Right ventricle myocardium superior (tissue), 1 donor: ENCODE measurements at places on chromosomes 16 and 17.

DNA sequence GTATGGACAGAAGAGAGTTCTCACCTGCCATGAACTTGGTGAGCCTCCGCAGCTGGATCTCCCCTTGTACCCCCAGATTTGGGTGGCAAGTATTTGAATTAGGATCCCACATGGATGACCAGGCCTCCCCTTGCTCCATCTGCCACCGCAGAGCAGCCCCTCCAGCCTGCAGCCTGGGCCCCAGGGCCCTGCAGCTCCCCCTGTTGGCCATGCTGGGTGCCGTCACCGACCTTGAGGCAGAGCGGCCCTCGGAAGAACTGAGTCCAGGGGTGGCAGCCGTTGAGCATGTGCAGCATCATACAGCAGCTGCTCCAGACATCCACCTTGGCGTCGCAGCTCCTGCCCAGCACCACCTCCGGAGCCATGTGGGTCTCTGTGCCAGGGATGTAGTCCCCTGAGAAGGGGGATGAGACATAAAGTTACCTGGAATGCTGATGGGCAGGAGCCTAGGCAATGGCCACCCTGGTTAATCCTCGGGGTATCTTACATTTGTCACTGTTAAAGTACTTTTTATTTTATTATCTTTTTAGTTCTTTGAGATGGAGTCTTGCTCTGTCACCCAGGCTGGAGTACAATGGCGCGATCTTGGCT lies 9.0 kb upstream of the SPATA32 start:
- no peak for DNase-seq

DNA sequence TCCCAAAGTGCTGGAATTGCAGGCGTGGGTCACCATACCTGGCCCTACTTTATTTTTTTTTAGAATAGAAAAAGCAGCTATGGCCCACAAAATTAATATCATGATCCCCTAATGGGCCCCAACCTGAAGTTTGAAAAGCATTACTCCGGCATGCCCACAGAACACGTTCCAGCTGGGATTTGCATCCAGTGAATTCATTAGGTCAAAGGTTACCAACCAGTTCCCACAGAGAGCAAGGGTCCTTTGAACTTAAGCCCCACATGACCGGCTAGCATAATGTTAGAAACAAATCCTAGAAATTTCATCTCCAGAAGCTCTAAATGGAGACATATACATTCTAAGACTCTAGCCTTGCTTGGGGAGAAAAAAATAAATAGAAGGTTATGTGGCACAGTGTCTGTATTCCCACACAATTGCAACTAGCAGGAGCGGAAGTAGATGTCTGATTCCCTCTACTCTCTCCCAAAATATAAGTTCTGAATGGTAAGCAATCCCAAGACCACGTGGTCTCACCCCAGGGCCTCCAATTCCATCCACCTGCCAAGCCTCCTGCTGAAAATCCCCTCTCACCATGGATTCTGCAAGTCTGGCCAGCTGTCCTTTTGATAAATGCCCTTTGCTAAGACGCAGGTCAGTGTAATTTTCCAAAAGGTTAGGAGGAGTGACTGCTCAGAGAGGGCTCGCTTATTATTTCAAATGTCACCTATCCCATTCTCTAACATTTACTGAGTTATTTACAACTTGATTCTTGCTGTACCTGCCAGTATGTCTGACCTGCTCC lies 395.8 kb downstream of the NPIPA8 start:
- DNase-seq = no peak

DNA sequence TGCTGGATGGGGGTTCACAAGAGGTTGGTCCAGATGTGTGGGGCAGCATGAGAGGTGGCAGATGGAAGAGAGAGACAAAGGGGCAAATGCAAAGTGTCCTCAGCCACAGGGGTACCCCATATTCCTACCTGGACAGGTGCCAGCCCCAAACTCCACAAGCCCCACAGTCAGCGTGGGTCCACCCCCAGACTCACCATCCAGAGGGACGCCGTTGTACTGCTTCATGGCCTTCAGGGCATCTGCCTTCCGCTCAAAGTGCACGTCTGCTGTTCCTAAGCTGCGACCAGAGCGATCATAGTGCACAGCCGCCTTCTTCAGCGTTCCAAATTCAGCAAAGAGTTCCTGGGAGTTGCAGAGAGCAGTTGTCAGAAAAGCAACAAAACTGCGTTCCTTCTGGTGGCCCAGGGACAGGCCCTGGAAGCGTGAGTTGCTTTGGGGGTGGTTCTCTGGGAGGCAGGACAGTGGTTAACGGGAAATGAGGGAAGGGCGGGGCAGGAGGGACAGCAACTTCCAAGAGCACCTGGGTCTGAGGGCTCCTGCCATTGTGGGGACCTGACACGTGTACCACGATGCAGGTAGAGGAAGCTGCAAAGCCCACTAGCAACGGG lies 2.3 kb downstream of the ALYREF start:
- DNase-seq = no peak

DNA sequence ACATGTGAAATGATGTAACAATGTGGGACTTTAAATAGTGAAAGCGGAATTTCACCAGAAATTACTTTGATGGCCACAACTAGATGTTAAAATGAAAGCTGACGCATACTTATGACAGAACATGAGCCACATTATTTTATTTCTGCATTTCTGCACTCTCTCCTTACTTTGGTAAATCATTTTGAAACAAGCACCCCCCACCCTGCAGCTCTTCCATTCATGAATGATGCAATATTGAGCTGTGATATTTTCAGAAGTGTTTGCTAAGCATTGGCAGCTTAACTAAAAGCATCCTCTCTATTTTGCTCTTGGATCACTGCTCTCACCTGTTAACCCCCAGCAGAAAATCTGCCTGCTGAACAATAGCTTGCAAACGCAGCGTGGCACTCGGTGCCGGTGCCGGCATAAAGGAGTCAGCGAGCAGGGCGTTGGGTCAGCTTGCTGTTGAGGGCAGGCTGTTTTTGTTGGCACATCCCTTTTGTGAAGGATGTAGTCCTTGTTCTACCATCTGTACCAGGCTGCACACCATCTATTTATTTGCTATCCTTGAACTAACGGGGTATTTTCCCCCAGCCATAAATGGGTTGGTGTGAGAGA lies 30.8 kb upstream of the CBLN1 start:
- no peak for DNase-seq

GRCh38 chr17:2239882-2240430 lies 63.6 kb downstream of the SMG6 start:
- DNase-seq = peak; percentile 60

DNA sequence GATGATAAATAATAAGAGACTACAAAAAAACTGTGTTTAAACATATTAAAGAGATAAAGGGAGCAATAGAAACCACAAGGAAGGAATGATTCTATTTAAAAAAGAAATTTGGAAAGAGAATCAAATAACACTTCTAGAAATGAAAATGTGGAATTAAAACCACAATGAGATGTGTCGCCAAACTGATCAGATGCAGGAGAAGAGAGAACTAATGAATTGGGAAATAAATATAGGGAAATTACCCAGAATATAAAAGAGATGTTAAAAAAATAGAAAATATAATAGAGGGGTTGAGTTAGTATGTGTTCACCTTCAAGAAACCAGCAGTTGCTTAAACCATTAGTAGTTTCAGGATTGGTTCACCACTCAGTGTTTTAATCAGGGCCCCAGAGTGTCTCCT lies 48.7 kb upstream of the ADORA2B start:
- DNase-seq = no peak

- peak; percentile 79 for DNase-seq
These were observed 104.0 kb upstream of the CDH5 start for GRCh38 chr16:66262253-66263167.

GRCh38 chr16:27543801-27544200 lies 5.9 kb downstream of the GTF3C1 start:
- no peak for DNase-seq

DNA sequence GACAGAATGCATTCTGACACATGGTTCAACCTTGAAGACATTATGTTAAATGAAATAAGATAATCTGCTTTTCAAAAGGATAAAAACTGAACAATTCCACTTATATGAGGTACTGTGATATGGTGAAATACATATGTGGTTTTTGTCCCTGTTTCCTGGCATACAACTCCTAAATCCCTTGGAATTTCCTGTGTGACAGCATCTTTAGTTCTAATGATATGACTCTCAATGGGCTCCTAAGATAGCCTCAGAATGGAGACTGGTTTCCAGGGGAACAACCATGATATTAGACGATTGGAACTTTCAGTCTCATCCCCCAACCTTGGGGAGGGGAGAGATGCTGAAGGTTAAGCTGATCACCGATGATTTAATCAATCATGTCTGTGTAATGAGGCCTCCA lies 37.7 kb upstream of the PHLPP2 start:
- DNase-seq = no peak

DNA sequence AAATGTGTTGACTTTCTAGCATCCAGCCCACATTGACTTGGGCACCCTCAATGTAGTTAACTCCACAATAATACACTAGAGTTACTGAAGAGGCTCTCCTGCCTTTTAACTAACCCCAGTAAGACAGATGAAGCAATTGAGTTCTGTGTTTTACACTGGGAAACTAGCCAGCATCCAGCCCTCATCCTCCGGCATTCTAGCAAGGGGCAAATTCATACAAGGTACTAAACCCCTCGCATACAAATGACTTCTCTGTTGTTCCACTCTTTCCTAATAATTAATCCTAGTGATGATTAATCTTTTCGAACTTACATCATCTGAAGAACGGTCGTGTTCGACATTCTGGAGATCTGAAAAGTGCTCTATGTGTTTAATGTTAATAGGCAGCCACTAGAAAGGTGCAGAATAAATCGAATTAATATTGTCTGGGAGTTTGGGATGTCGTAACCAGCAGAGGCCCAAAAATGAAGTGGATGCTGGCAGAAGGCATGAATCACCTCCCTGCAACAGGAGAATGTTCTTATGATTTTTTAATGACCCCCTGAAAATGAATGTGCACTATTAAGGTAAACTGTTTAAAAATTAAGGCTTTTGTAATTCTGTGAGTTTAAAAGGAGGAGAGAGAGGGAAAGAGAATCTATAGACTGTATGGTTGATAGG lies 249.4 kb downstream of the SNX29 start:
- no peak for DNase-seq

GRCh38 chr17:39212841-39213480 lies 12.8 kb downstream of the STAC2 start:
- no peak for DNase-seq

- DNase-seq = no peak
These were observed 15.0 kb downstream of the PITPNC1 start for GRCh38 chr17:67392111-67392510.

- no peak for DNase-seq
These were observed 59.0 kb downstream of the ABR start for GRCh38 chr17:1120596-1121441.

GRCh38 chr17:81426393-81427172 lies 31.3 kb downstream of the BAHCC1 start:
- no peak for DNase-seq

- no peak for DNase-seq
These were observed 8.1 kb downstream of the GPRC5B start for GRCh38 chr16:19876501-19877059.

DNA sequence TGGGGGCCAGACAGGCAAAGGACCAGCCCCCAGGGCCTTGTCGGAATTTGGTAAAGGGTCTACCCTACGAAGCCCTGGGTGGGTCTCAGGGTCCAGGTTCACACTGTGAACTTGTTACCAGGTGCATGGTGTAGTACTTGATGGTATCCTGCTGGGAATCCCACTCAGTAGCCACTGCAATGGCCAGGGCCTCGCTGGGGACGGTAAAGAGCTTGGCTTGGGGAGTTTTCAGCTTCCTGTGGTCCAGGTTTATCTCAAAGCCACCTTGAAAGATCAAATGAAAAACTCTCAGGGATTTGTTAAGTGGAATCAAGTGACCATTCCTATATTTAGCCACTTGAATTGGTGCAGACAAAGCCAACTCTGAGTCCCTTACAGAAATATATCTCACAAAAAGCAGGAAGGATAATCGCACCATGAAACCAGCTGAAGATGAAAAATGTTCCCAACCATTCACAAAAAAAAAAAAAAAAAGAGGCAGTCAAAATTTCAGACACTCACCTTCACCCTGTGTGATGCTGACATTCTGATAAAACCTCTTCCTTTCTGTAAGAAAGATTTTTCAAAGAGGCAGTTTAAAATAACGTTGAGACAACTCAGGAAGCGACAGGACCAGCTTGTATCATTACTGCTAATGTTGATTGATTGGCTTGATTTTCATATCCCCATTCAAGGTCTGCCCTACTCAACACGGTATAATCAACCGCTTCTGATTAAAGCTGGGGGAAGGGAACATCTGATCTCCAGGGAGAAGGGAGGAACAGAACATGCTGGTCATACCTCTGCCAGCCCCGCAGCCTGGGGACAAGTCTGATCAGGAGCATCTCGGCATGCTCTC lies 10.6 kb downstream of the ATPAF2 start:
- no peak for DNase-seq

GRCh38 chr16:88973007-88973410 lies 4.0 kb downstream of the CBFA2T3 start:
- DNase-seq = no peak

- DNase-seq = no peak
These were observed 1.7 kb upstream of the AARS1 start for GRCh38 chr16:70290949-70291519.

GRCh38 chr17:11388054-11388453 lies 147.0 kb downstream of the SHISA6 start:
- DNase-seq = no peak

GRCh38 chr17:39695089-39695474 lies 4.8 kb upstream of the ERBB2 start:
- no peak for DNase-seq

DNA sequence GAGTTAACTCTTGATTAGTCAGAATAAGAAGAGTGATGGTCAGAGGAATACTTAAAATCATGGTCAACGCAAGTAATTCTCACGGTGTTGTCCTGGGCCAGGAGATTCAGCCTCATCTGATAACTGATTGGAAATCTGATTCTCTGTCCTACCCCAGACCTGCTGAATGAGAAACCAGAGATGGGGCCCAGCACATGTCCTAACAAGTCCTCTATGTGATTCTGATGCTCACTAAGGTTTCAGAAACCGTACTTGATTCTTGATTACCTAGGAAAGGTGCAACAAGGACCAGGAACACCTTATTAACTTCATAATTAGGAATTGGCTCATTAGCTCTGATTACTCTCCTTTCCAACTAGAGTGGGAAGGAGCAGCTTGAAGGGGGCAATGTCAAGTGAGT lies 44.5 kb downstream of the ANKFY1 start:
- no peak for DNase-seq

GRCh38 chr16:65975049-65975708 lies 391.3 kb upstream of the CDH5 start:
- no peak for DNase-seq

DNA sequence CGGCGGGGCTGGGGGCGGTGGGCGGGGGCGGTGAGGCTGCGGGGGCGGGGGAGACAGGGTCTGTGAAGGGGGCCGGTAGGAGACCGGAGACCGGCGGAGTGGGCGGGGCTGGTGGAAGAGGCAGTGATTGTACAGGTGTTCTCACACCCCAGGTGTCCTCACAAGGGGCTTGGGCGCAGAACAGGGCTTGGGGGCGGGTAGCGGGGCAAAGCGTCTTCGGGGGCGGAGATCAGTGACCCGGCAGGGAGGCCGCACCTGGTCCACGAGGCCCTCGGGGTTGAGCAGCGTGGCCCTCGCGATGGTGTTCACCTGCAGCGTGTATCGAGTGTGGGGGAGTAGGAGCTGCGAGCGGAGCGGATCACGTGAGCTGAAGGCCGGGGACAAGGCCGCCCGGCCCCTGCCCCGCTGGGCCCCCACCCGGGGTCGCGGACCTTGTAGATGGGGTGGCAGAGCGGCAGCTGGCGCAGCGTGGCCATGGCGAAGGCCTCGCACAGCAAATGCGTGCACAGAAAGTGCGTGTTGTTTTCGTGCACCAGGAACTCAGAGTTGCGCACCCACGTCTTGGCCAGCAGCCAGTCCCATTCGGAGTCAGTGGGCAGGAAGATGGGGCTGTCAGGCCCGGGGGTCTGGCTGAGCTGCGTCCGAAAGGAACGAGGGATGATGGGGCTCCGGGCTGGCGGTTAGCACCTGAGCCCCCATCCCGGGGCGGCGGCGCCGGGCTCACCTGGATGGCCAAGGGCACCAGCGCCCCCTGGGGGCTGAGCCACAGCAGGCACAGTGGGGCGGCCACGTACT lies 8.5 kb downstream of the ALOXE3 start:
- DNase-seq = peak; percentile 70
